ENCODE measurements at places on chromosomes 13 and 19.

DNA sequence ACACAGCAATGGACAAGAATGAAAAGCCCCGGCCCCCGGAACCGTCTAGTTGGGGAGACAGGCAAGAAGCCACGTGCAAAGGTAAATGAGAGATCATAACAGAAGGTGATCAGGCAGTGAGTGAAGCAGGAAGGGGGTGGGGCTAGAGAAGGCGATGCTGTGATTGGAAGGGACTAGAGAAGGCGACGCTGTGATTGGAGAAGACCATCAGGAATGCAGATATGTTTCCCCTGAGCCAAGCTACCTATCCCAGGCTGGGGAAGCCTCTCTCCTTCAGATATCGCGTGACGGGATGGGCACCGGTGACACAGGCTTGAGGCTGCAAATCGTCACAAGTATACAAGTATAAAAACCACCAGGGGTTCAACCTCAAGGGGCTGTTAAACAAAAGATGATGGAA is 21.8 kb downstream of the DCAF15 start:
- DNase-seq: peak; percentile 82

DNA sequence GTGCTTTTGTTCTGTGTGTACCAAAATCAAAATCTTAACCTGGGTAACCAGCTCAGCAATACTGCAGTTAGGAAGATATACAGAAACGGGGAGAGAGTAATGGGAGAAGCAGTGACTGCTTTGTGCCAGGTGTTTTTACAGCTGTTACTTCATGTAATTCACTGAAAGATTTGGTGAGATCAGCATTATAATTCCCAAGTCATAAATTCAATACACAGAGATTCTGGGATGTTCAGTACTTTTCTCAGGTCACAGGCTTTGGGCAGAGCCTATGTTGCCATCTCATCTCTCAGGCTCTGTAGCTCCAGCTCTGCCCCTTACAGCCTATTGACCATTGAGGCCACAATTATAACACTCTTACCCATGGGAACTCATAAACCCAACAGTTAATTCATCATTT is 138.5 kb downstream of the ZAR1L start:
- DNase-seq: no peak

GRCh38 chr13:48545608-48546007 is 12.7 kb upstream of the RCBTB2 start:
- no peak for DNase-seq

GRCh38 chr13:91389186-91389585 is 9.2 kb upstream of the GPC5 start:
- DNase-seq: no peak

DNA sequence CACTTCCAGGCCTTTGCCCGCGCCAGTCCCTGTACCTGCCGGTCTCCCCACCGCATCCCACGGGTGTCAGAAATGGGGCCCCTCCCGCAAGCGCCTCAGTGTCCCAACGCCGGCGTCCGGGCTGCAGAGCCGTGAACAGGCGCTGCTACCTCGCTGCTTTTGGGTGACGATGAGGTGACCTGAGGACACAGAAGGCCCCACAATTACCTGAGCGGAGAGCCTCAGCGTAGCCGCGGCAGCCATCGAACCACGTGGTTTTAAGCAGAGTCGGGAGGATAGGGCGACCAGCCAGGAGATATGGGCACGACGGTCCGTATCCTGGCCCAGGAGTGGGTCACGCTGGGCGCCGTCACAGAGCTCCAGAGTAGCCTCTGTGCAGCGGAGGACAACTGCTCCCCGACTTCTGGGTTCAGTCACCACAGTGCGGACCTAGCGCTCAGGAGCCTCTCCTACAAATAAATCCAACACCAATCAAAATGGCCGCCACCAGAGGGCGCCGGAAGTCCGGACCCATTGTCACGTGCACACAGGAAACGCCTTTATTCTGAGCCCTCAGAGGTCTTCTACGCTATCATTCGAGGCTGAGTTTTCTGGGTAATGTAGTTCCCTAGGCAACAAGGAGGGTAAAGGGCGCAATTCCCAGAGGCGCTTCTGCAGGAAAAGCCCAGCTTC is at the start of gene ZNF814:
ZNF814 (minus strand) TSS at position 478 of the 672 bp plus-strand sequence; CDS start at position 243, 235 bp downstream.
- DNase-seq: peak; percentile 96

All from neural progenitor cell (in vitro differentiated cells).